Islet precursor cell (in vitro differentiated cells): ENCODE measurements at places on chromosomes 11 and 22.
A peak's percentile ranks its signal among the peaks of the same experiment; 100 is the strongest.

GRCh38 chr11:72239313-72239848, 4.6 kb downstream of the PHOX2A start:
- peak; percentile 78 for DNase-seq

DNA sequence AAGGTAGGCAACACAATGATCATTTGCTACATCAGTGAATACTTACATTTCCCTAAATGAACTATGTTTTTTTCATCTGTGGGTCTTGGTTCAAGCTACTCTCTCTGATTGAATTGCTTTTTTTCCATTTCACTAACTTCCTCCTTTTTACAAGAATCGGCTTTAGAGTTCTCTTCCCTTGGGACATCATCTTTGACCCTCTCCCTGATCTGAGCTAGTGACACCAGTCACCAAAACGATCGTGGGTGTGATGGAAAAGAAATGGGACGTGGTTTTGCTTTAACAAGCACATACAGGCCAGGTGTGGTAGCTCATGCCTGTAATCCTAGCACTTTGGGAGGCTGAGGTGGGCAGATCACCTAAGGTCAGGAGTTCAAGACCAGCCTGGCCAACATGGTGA, 129.9 kb downstream of the WT1 start:
- no peak for DNase-seq

DNA sequence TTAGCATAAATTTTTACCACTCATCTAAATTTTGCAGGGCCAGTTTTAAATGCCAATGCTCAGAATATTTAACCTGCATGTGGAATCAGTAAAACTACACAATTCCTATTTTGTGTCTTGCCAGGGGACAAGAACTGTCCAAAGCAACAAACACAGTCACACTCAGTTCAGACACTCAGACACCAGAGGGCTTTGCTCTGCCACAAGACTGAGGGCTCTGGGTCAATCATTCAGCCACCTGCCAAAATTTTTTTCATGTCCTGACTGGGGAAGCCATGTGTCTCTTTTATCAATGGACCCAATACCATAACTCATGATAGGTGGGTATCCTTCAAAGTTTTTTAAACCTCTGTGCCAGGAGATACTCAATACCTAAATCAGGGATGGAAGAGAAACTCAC, 304.0 kb upstream of the ANO3 start:
- no peak for DNase-seq

- DNase-seq, result no peak
Measured at GRCh38 chr22:25359601-25360261, 140.3 kb downstream of the CRYBB2 start.

GRCh38 chr11:74018331-74019005, 9.6 kb upstream of the UCP3 start:
- no peak for DNase-seq

GRCh38 chr22:49845241-49845640, 8.4 kb upstream of the ZBED4 start:
- DNase-seq, result no peak

DNA sequence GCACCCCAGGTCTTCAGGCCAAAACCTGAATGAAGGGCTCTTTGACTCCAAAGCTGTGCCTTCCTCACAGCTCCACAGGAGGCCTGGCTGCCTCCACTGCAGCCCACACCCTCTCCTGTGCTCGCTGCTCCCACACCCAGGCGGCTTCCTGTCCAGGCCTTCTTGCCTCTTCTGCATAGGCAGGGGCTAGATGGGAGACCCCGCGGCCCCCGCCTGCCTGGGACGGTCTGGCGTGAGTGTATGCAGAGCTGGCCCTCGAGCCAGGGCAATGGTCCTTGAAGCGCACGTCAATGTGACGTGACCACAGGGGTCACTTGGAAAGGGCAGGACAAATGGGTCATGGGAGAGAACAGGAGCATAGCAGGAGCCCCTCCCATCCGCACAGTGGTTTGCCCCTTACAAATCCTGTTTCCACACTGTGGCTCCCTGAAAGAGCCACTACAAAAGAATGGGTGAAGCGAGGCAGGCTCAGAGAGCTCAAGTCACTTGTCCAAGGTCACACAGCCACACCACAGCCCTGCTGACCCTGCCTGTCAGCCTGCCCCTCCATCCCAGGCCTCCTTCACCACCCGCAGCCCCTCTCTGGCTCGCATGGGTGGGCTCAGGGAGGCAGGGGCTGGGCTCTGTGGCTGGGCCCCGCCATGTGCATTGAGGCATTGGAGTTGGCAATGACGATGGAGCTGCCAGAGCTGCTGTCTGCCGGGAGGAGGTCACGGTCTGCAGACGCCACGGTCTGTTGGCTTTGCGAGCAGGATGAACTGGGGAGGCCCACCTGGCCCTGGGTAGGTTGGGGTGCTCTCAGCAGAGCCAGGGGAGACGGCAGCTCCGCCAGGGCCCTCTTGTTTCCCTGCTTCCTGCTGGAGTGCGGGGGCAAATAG, 71.2 kb upstream of the WNT11 start:
- DNase-seq, result no peak

- DNase-seq, result peak; percentile 90
Measured at GRCh38 chr22:45671783-45672563, at the start of gene ATXN10. Gene ATXN10 (plus strand): TSS chr22:45671834. CDS start chr22:45672064, 230 bp downstream.

GRCh38 chr11:2774173-2775082, 74.6 kb upstream of the KCNQ1OT1 start:
- peak; percentile 48 for DNase-seq
